Tibial nerve (tissue), 4 donors: ENCODE measurements at places on chromosomes 2 and 18. TPM values are rescaled to one million over a fixed set of nuclear protein-coding genes. Genes with fewer than 3 reads are reported as not detected.

Gene COL6A3
- total RNA-seq: 558 TPM

Gene MFSD2B
- total RNA-seq: not detected

GRCh38 chr2:232389327-232389726, 10.8 kb downstream of the ALPP start:
- no peak for DNase-seq

Gene VAMP5
- total RNA-seq: 39.6 TPM

Gene TUBA3D
- not detected for total RNA-seq

- DNase-seq: no peak
These were observed 6.0 kb downstream of the ADNP2 start for GRCh38 chr18:80115035-80115434.

Gene LCT
- total RNA-seq: not detected

Gene NEB
- 1.4 TPM for total RNA-seq

DNA sequence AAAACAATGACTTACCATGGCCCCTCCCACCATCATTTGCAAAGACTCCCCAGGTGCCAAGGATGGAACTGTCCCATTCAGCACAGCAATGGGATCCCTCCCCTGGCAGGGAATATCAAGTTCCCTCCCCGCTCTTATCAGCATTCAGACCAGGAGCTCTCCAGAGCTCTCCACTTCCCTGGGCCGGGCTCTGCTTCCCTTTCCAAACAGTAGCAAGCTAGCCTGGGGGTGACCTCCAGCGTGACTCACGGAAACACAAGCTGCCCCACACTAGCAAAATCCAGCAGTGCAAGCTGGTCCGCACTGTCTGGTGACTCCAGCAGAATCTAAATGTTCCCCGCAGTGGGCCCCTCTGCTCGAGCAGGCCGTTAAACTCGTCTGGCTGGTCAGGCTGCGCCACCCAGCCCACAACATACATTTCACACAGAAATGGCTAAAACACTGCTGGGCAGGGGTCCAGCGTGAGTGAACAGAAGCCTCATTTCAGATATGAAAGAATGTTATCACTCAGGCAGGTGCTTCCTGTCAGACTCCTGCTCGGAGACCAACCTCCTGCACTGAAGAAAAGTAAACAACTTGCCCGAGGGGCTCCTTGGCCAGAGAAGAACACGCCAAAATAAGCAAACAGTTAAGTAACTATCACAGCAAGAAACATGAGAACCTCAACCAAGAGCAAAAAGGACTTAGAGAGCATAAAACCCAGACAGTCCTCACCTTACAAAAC, 33.9 kb downstream of the STAT1 start:
- peak; percentile 29 for DNase-seq

Gene B4GALT6
- total RNA-seq: 1.7 TPM

- no peak for DNase-seq
These were observed 29.2 kb upstream of the TNP1 start for GRCh38 chr2:216888887-216889622.

- DNase-seq: no peak
These were observed 8.8 kb downstream of the FZD7 start for GRCh38 chr2:202042444-202042843.

Gene FABP1
- total RNA-seq: not detected

- DNase-seq: no peak
These were observed 573 bp downstream of the IGFBP2 start for GRCh38 chr2:216633616-216634369.

- no peak for DNase-seq
These were observed 4.3 kb downstream of the RAX start for GRCh38 chr18:59268721-59269562.

- DNase-seq: no peak
These were observed 191.5 kb upstream of the ATP5MC3 start for GRCh38 chr2:175372704-175373701.

DNA sequence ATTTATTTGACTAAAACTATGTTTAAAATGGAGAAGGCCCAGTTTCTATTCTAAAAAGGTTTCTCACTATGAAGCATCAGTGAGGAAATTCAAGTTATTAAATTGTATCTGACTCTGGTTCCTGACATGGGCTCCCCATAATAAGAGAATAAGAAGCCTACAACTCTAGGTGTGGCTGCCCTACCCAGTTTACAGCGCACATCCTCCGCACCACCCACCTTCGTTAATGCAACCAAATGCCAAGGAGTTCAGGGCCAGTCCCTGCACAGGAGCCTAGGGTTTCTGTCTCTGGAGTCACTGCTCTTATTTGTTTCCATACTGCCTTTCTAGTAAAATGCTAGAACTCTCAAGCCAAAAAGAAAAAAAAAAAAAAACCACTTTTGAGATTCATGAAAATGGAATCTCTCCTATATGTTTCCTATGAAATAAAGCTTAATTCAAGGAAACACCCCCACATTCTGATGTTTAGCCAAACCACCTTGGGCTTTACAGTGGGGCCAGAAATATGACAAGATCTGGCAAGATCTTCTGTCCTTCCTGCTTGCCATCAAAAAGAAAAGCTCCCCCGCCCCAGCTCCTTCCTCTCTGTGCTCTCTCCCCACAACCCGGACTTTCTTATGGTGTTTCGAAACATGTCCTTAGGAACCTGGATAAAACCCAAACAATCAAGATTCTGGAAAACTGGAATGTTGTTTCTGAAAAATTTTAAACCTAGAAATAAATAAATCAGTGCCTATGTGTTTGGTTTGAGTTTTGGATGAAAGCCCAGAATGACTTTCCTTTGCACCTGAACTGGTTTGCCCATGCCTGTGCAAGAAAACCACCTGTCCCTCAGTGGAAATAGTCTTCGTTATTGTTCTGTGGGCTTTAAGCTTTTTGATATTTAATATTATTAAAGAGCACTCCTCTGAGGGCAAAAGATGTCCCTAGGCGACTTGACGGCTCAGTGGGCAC, 136.7 kb downstream of the SP3 start:
- no peak for DNase-seq

Gene C2orf74
- 8.4 TPM for total RNA-seq

Gene CREG2
- not detected for total RNA-seq

- no peak for DNase-seq
These were observed 27.4 kb downstream of the UPP2 start for GRCh38 chr2:158129037-158129436.

Gene CLEC4F
- not detected for total RNA-seq

Gene CCDC74B
- total RNA-seq: 32.6 TPM

Gene PRKAG3
- total RNA-seq: not detected

GRCh38 chr2:99593692-99594427, 104.0 kb upstream of the REV1 start:
- no peak for DNase-seq

Gene SIGLEC15
- not detected for total RNA-seq

DNA sequence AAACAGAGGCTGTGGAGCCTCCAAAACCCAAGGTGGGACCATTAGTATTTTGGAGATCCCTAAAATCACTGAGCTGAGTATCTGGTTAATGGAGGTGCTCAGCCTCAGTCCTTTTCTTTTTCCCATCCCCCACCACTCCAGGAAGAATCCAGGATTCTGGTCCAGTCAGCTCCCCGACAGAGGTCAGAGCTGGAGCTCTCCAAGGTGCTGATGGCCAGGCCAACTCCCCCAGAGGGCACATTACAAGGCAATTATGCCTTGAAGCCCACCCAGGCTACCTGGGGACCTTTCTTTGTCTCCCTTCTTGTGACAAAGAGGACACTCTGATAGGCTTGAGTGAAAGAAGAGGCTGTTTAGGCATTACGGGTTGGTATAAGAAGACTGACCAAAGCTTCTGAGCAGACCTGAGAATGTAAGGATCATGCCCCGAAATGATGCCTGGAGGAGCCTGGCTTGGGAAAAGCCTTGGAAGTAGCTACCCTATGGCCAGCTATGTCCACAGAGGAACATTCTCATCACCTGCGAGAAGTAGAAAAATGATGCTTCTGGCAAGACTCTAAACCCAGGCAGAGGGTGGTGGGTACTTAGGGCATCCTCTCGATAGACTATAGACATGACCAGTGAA, 102.5 kb upstream of the LDAH start:
- no peak for DNase-seq

- DNase-seq: no peak
These were observed 61.4 kb downstream of the TAF4B start for GRCh38 chr18:26287644-26288043.

Gene CIB4
- not detected for total RNA-seq

- no peak for DNase-seq
These were observed 298.9 kb downstream of the XIRP2 start for GRCh38 chr2:167187049-167187727.

DNA sequence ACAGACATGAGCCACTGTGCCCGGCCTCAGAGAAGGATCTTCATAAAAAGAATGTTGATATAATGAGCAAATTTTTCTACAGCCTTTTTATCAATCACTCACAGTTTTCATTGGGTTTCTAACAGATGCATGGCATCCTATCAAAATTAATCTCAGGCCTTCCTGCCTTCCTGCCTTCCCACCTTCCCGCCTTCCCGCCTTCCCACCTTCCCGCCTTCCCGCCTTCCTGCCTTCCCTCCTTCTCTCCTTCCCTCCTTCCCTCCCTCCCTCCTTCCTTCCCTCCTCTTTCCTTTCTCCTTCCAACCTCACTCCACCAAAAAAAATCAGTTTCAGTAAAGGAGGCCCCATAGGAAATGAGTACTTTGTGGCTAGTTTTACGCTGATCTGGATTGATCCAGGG, 48.4 kb downstream of the CARF start:
- DNase-seq: no peak

Gene SCYGR3
- total RNA-seq: not detected

Gene RAD51AP2
- total RNA-seq: not detected

- no peak for DNase-seq
These were observed 29.9 kb downstream of the ZEB2 start for GRCh38 chr2:144490017-144490416.

GRCh38 chr18:61888622-61889021, 4.2 kb downstream of the RNF152 start:
- DNase-seq: no peak

DNA sequence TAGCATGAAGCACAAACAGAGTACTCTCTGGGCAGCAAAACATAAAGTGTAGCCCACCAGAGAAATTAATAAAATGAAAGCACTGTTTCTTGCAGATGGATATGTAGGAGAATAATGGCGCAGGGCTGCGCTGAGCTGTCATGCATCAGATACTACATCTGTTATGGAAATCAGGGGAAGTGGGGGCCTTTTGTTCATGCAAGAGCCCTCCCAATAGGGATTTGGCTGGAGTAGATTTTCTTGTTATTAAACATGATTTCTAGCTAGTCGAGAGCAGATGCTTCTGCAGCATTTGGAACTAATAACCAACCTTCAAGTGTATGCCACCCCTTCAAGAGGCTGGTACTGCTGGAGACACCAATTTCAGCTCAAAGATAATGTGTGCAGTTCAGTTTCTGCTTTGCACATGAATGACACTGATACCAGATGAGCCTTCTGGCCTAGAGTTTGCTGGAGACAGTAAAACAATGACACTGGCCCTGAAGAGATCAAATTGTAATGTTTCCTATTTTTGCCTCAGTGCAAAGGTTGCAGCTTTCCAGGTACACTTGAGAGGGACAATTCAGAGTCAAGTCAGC, 58.0 kb downstream of the RND3 start:
- no peak for DNase-seq

Gene POTEJ
- not detected for total RNA-seq
